ENCODE measurements at places on chromosomes 4 and X.

- peak; percentile 50 for DNase-seq
Observed at GRCh38 chr4:2535376-2536192, 863 bp upstream of the FAM193A start.

GRCh38 chr4:159143687-159144086 is 40.8 kb downstream of the RAPGEF2 start:
- no peak for DNase-seq

GRCh38 chrX:15546745-15547144 is 46.1 kb downstream of the BMX start:
- no peak for DNase-seq

- peak; percentile 22 for DNase-seq
Observed at GRCh38 chr4:85370400-85371032, 104.4 kb upstream of the ARHGAP24 start.

- peak; percentile 10 for DNase-seq
Observed at GRCh38 chrX:39162322-39162735, 361.1 kb downstream of the MID1IP1 start.

DNA sequence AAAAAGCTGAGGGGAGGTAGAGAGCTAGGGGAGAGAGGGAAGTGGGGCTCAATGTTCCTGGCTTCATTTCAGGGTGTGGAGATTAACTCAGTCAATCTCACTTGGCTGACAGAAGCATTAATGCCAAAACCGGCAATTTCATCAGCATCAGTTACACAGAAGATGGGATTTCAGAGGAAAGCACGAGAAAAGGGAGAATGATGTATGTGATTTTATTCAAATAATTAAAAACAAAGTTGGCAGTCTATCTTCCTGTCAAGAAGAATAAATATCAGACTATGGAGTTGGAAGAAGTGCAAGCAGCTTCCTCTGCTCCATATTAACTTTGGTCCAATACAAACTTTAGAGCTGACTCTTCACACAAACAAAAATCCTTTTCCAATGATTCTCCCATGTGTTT is 29.6 kb upstream of the HCCS start:
- no peak for DNase-seq

DNA sequence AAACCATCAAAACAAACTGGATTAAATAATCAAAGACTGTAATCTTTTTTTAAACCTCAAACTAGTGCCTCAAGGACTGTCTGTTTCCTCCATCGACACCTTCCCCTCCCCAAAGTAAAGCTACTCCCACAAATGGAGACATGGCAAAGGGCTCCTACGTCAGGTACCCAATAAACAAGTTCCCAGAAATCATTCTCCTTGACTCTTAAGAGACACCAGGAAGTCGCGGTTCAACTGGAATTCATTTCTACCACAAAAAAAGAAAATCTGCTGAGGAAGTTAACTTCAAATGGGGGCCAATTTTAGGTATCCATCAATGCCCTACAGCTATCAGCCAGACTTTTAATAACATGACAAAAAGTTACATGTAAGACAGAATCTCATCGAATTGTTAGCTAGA is 2.5 kb downstream of the RPS4X start:
- DNase-seq = no peak

DNA sequence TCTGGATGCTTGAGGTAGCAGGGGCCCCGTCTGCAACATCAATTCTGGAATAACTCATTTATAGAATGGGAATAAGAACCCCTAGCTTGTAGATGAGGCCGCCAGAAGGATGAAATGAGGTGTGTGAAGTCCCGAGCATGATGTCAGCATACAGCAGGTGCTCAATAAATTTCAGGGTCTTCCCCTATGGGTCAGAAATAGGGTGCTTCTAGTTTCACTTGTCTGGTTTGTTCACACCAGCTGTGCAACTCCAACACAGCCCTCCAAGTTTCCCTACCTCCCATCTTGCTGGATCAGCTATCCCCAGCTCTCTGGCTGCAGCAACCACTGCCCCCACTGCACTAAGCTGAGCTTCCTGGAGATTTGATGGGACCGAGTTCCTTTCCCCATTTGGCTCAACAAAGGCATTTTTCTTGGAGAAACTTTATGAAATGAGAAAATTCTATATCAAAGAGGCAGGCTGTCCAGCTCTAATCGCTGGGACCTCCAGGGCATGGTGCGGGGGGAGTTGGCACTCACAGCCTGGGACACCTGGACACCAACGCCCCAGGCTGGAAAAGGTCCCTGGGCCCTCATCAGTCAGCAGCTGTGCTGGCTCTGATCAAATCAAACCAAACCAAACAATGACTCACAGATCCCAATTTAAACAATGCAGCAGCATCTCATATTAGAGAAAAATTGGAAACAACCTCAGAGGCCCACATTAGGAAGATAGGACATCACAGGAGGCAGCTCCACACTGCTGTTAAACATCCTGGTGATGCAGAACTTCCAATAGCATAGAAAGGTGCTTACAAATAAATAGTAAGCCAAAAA is 13.3 kb downstream of the SLC2A9 start:
- no peak for DNase-seq

GRCh38 chr4:180434131-180434895 is 1808.9 kb upstream of the TENM3 start:
- DNase-seq = no peak

DNA sequence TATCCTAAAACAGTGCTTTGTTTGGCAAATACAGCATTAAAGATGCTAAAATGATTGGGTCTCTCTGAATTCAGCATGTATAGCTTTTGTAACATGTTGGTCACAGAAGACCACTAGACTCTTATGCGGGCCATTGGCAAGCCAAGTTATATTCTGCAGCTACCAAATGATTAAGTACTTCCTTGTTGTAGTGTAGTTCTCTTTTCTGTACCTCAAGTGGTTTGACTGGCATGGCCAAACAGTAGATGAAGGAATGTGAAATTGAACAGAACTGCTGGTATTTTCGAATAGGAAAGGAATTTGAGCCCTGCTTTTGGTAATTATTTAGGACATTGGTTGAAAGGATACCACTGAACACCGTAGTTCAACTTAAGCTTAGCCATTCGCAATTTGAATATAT is 193.9 kb upstream of the GPC4 start:
- DNase-seq = no peak

GRCh38 chr4:7664106-7664505 is 229.4 kb upstream of the PSAPL1 start:
- DNase-seq = no peak

- no peak for DNase-seq
Observed at GRCh38 chrX:13520351-13520750, 49.0 kb upstream of the EGFL6 start.

DNA sequence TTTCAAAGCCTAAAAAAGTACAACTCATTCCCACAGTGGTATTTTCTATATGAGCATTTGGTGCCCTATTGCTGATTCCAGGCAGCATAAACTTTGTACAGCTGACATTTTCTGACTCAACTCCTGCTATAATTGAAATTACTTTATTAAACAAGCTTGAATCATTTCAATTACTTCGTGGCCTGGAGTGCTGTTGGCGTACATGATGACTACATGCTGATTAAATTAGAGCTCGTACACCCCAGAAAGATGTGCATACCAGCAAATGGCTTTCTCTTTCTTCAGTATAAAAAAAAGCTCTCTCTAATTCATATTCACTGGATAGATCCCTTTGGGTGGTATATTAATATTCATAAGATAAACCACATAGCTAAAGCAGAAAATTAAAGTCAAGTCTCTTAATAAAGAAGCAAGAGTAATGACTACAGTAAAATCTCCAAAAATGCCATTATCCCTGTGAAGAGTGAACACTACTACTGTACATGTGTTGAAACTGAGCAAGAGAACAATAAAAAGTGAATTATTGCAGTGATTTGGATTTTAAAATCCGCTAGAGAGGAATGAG is 245.0 kb upstream of the IGFBP7 start:
- no peak for DNase-seq

DNA sequence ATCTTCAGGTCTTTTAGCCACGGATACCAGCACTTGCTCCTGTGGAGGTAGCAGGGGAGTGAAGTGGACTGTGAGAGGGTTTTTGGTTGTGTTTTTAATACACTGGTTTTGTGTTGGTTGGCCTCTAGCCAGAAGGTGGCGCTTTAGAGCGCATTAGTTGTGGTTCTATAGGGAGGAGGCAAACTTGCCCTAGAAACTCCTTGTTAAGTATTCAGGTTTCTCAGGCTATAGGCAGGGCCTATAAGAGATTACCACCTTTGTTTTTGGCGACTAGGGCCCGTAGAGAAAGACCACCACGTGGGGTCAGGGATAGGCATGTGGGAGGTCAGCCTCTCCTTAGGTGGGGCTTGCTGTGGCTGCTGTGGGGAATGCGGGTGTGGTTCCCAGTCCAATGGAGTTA is 221.6 kb upstream of the SPANXN4 start:
- no peak for DNase-seq

- DNase-seq = no peak
Observed at GRCh38 chr4:97942137-97942536, 201.1 kb downstream of the STPG2 start.

DNA sequence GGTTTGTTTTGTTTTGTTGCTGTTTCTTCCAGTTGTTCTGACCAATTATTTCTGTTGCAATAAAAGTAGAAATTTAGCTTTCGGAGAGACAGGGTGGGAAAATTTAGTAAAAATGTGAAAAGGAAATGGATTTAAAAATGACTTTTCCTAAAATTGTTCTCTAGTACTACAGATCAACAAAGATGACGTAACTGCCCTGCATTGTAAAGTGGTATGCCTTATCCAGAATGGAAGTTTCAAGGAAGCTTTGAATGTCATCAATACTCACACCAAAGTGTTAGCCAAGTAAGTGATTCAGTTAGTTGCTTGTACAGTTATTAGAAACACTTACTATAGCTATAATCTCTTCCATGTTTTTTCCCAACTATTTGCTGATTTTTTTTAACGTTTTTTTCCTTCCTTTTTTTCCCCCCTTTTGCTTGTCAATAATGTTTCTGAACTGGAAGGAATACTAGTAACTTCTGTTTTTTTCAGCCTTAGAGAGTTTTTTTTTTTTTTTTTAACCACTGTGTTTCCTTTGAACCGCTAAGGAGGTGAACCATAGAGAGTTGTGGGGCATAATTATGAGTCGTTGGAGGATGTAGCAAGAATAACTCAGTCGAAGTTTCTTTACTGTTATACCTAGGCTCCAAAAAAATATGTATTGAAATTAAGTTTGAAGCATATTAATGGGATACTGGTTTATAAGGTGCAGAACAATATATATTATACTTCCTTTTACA is 2.2 kb downstream of the SRP72 start:
- DNase-seq = peak; percentile 9

DNA sequence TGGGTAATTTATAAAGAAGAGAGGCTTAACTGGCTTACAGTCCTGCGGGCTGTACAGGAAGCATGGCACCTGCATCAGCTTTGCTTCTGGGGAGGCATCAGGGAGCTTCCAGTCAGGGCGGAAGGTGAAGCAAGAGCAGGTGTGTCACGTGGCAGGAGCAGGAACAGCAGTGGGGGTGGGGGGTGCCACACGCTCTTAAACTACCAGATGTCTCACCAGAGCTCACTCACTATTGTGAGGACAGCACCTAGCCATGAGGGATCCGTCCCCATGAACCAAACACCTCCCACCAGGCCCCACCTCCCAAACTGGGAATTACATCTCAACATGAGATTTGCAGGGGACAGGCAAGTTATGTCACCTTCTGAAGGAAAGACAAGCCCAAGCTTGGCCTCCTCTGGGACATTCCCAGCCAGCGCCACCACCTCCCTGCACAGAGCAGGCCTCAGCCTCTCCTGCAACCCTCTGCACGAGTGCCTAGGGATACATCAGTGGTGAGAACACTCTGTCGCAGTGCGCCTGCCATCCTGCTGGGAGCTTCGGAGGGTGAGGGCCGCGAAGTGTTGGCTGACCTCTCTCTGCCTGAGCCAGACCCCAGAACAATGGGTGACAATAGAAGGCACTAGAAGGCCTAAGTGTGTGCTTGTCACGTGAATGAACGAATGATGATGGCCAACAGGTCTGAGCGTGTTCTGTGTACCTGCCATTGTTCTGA is 244.3 kb downstream of the EVC2 start:
- no peak for DNase-seq

DNA sequence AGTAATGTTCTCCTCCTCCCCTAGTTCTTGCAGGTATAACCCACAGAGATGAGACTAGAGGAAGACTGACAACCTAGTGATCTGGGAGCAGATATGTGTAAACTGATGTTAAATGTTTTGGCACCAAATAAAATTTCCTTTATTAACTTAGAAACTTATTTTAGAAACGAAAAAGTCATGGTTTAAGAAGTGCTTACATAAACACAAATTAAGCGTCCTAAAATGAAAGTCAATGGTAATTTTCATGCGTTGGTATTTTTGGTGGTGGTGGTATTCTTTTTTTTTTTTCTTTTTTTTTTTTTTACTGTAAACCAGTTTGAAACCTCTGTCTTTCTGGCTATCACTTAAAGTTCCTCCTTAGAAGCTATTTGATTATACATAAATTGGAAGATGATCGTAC is 1438.1 kb upstream of the TENM3 start:
- DNase-seq = no peak

DNA sequence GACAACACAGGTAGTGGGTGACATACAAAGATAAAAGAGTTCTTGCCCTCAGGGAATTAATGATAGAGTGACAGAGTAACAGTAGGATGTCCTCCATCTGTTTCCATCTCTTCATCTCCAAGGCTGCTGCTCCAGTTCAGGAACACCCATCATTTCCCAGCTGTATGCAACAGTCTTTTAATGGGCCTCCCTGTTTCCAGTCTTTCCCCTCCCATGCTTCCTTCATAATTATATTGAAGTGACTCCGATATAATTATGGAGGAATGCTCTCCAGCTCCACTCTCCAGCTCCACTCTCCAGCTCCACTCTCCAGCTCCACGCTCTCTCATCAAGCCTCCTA is 65.3 kb upstream of the MSN start:
- no peak for DNase-seq

DNA sequence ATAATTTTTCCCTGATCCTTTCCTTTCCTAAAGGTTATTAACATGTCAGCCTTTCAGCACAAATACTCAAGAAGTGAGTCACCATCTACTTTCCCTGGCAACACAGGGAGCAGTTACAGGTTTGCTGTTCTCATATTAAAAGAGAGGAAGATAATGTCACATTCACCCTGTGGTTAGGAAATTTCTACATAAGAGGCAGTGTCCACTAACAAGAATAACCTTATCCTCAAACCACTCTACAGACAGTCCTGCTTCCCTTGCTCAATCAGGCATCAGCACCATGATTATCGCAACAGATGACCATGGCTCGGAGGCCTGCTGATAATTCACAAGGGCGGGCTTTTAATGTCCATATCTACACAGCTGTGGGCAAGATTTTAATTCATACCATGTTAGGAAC is 30.9 kb downstream of the RNF150 start:
- no peak for DNase-seq

DNA sequence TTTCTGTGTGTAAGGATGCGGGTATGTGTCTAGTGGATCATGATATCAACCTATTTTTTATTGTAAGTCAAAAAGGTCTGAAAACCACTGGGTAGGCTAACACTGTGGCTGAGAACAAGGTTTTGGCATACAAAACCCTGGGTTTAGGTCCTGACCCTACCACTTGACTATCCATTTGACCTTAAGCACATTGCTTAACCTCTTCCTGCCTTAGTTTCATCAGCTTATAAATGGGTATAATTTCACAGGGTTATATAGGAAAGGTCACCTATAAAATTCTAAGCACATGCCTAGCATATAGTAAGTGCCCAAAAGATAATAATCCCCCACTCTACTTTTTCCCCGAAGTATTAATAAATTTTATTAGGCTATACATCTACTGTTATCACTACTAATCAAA is 263.0 kb downstream of the UNC5C start:
- DNase-seq = no peak
